Activated T-cell treated with anti-CD3 and anti-CD28 coated beads for 4 hours (primary cell): ENCODE measurements at places on chromosomes 1 and 21.

- DNase-seq, result no peak
Measured at GRCh38 chr1:29698033-29698432, 461.7 kb downstream of the PTPRU start.

GRCh38 chr1:178362747-178363146 lies 134.0 kb downstream of the CLEC20A start:
- no peak for DNase-seq

GRCh38 chr1:43276673-43277072 lies 6.9 kb downstream of the TMEM125 start:
- DNase-seq, result no peak

- no peak for DNase-seq
Measured at GRCh38 chr1:85822696-85823095, 114.5 kb upstream of the ZNHIT6 start.

- DNase-seq, result no peak
Measured at GRCh38 chr1:91653183-91653582, 152.5 kb downstream of the CDC7 start.

DNA sequence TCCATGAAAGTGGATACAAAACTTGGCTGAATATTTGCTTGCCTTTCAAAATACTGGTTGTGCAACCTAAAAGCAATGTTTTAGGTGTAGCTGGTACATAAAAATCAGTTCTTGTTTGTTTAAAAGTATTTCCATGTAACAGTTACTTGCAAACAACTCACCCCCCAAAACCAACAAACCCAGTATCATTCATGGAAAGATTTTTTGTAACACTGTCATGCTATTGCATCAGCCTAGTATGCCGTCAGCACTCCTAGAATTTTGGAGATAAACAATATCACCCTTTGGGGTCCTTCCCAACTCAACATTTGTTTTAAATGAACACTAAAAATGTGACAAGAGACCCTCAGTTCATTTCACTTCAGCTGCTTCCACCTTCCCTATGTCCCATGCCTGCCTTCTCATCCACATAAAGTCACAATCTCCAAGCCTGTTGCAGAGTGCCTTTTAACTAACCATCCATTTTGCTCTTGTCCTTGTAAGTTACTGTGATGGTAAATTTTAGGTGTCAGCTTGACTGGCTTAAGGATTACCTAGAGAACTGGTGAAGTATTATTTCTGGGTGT lies 425.3 kb downstream of the DUSP10 start:
- no peak for DNase-seq

- DNase-seq, result no peak
Measured at GRCh38 chr1:227351443-227351842, 33.2 kb upstream of the CDC42BPA start.

DNA sequence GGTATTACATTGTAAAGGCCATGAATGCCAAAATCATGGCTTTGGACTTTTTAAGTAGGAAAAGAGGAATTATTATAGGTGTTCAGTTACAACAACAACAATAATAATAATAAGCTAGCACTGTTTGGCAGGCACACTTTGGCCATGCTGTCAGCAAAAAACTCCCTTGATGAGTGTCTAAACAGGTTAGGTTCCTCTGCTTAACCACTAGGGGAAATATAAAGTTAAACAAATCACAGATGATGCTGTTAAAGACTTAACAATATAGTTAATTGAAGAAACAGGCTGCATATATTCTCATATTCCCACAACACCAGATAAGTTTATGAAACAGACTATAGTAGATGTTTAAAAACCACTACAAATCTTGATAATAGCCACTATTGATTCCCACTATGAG lies 46.4 kb downstream of the RGS21 start:
- DNase-seq, result no peak

DNA sequence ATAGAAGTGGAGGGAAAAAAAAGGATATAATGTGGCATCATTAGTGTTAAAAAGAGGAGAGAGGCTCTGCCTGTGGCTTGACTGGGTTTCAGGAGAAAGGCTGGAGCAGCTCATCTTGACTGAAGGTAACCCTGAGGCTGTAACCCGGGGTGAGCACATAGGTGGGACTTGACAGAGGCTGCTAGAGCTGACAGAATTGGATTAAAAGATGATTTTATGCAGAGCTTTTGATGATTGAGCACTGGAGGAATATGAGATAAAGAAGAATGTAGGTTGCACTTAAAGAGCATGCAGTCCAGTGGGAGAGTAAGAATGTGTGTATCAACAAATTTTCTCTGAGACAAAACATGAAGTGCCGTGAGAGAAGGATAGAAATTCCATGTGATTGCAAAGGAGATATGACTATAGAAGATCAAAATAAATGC lies 17.3 kb downstream of the LAMC1 start:
- DNase-seq, result no peak

DNA sequence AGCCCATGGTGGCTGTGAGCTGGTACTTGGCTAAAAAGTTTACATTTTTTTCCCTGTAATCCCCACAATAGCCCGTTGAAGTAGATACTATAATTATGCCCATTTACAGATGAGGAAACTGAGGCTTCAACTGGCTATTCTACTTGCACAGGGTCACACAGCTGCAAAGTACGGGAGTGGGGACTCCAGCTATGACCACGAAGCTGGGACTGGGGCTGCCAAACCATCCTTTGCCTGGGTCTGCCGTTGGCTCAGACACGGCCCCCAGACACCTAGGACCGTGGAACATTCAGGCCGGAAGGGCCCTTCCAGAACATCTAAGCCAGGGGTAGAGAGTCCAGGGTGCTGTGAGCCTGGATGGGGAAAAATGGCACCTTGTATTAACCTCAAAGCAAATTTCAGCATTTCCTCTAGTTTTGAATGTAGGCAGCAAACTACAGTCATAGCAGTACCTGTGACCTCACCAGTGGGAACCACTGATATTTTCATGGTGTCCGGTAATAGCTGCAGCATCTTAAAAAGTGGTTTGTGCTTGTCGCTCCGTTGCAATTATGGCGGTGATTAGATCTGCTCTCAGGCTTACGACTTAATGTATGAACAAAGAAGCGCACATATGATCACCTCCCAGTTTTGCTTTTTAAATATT lies 4.3 kb downstream of the TP73 start:
- no peak for DNase-seq

GRCh38 chr1:192809307-192810252 lies 741 bp downstream of the RGS2 start:
- DNase-seq, result peak; percentile 16
